ENCODE measurements at places on chromosomes 6 and 20.

- no peak for DNase-seq
Measured at GRCh38 chr6:7687145-7688111, 38.5 kb upstream of the BMP6 start.

- DNase-seq = no peak
Measured at GRCh38 chr6:57275384-57275783, 42.0 kb upstream of the PRIM2 start.

DNA sequence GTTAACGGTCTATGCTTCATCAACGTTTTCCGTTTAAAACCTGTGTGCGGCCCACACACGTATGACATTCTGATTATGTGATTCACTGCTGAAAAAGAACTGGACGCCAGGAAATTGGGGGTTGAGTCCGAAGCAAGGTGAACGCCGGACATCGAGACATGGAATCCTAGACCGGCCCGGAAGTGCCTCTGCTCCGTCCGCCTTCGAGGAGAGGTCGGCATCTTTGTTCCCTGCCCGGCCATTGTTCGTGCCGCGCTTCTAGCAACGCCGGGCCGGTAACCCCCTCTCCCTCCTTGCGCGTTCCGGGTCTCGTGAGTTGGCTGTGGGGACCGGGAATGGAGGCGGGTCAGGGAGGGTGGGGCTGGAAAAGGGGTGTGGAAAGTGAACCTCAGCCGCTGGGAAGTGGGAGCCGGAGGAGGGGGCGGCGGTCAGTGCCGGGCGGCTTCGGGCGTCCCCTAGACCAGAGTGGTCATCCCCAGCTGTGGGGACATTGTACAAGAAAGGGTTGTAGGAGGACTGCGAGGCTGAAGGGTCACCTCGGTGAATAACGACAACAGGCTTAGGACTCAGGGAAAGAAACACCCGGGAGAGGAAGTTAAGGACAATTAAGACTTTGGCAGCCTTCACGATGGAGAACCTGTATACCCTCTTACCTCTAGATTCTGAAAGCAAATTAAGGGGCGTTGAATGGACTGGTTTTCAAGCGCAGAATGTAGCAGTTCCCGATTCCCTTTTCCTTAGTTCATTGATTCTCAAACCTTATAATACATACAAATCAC is at the start of gene ZSCAN9:
Gene ZSCAN9 (plus strand): TSS at position 220 of the 779 bp plus-strand sequence. CDS start 1,810 bp downstream, outside the sequence.
- DNase-seq = peak; percentile 65

GRCh38 chr6:39819228-39819627 is 27.1 kb downstream of the DAAM2 start:
- DNase-seq = no peak

DNA sequence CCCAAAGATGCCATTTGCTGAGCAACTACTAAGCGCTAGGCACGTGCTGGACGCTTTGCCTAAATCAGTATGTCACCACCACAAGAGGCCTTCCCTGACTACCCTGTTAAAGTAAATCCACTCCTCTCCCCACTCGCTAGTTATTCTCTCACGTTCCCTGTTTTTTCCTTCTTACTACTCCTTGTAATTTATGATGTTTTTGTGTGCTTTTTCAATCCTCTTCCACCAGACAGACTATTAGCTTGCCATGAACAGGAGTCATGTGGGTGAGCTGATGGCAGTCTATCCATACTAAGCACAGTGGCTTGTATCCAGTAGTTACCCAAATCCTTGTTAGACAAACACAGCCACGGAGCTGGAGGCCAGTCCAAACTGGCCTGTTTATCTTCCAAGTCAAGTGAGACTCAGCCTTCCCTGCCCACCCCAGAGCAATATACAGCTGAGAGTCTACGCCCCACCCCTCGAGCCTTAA is 41.2 kb downstream of the C6orf132 start:
- DNase-seq = no peak

DNA sequence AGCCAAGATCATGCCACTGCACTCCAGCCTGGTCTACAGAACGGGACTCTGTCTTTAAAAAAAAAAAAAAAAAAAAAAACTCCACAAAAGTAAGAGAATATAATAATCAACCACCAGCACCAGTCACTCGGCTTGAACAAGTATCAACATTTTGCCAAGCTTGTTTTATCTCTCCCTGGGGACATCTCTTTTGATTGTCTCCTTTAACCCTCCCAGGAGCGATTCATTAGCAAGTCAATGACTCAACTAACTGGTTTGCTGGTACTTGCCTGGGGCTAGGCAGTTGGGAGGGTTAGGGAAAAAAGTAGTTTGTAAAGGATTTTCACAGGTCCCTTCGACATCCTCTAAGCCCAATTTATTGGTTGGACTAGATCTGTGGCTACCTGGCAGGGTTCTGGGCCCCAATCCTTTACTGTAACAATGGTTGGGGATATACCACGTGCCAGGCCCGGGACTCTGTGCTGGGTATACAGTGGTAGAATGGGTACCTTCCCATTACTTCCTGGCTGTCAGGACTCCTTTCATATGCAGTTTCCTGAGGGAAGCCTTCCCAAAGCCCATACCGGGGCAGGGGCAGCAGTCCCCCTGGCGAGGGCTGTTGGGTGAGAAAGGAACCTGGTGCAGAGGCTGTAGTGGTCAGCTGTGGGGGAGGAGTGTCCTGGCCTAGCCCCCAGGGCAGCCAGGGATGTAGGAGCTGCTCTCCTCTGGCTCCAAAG is 12.2 kb downstream of the TGIF2 start:
- DNase-seq = no peak

- DNase-seq = no peak
Measured at GRCh38 chr6:56875961-56876360, 78.9 kb upstream of the BEND6 start.

GRCh38 chr20:53244711-53245110 is 272.6 kb downstream of the TSHZ2 start:
- DNase-seq = no peak
